ENCODE measurements at places on chromosomes 11 and 22. TPM values are rescaled to one million over a fixed set of nuclear protein-coding genes. Genes with fewer than 3 reads are reported as not detected.

DNA sequence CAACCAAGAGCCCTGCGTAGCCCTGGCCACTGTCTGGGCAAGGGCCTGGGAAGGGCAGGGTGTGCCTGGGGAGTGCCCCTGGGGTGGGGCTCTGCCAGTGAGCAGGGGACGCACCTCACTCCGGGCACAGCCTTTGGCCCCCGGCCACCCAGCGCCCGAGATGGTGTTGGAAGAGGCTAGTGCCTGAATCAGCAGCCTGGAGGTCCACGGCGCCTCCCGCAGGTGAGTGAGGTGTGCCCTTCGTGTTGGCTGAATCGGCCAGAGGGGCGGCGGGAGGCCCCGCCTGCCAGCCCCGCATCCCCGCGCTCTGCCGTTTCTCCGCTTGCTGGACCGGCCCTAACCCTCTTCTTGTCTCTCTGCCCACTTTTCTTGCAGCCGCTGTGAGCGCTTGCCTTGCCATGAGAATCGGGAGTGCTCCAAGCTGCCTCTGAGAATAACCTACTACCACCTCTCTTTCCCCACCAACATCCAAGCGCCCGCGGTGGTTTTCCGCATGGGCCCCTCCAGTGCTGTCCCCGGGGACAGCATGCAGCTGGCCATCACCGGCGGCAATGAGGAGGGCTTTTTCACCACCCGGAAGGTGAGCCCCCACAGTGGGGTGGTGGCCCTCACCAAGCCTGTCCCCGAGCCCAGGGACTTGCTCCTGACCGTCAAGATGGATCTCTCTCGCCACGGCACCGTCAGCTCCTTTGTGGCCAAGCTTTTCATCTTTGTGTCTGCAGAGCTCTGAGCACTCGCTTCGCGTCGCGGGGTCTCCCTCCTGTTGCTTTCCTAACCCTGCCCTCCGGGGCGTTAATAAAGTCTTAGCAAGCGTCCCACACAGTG, 60.1 kb downstream of the FBLN1 start:
- no peaks in the 10 kb centered on the region for H3K27me3 ChIP-seq
- H3K36me3 ChIP-seq = no peaks in the 10 kb centered on the region

- H3K4me1 ChIP-seq = no peaks in the 10 kb centered on the region
- no peak overlapping the region for H3K27ac ChIP-seq
- H3K4me3 ChIP-seq = no peak overlapping the region
- H3K27me3 ChIP-seq = no peaks in the 10 kb centered on the region
- no peaks in the 10 kb centered on the region for H3K36me3 ChIP-seq
These were observed 24.2 kb upstream of the TMEM123 start for GRCh38 chr11:102476812-102477211.

OR5D14 gene
- not detected for total RNA-seq

NFAM1 gene
- total RNA-seq = 0.71 TPM

MMP27 gene
- not detected for total RNA-seq
